Kidney (tissue), 22 donors: ENCODE measurements at places on chromosomes 7 and 10. TPM values are rescaled to one million over a fixed set of nuclear protein-coding genes. Genes with fewer than 3 reads are reported as not detected.
A peak's percentile ranks its signal among the peaks of the same experiment; 100 is the strongest.

The ADAM22 gene
- polyA plus RNA-seq = 2.2 TPM

GRCh38 chr10:100864978-100865377 lies 47.8 kb upstream of the SLF2 start:
- DNase-seq = no peak

The FAM13C gene
- 1.5 TPM for polyA plus RNA-seq

- no peak for DNase-seq
Measured at GRCh38 chr10:130816116-130816901, 495.2 kb downstream of the TCERG1L start.

DNA sequence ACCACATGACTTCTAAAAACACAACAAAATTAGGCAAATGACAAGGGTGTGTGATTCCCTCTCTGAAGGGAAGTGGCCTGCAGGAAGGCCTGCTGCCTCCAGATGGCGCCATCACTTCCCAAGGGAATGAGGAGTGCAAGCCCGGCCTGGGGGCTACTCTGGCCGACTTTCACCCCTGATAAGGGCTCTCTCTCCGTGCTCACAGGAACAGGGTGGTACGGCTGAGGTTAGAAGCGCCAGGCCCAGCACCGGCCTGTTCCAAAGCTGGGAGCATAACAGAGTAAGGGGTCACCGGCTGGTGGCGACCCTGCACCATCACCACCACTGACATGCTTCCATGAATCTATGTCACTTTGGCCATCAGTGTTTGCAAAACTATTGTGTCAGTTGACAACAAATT lies 13.1 kb downstream of the RBP3 start:
- DNase-seq = peak; percentile 48

DNA sequence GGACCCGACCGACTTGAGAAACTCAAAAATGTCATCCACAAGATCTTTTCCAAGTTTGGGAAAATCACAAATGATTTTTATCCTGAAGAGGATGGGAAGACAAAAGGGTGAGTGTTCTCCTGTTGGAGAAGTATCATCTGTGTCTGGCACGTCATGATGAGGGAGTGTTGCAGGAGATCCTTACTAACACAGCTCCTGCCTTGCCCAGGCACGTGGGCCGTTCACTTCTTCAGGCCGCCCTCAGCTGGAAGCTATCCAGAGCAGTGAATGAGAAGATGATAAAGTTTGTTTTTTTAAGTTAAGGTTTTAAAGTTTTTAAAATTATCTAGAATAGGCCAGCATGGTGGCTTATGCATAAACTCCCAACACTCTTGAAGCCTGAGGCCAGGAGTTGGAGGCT lies 6.2 kb downstream of the EIF3B start:
- DNase-seq = no peak

The FAM25C gene
- polyA plus RNA-seq = not detected

DNA sequence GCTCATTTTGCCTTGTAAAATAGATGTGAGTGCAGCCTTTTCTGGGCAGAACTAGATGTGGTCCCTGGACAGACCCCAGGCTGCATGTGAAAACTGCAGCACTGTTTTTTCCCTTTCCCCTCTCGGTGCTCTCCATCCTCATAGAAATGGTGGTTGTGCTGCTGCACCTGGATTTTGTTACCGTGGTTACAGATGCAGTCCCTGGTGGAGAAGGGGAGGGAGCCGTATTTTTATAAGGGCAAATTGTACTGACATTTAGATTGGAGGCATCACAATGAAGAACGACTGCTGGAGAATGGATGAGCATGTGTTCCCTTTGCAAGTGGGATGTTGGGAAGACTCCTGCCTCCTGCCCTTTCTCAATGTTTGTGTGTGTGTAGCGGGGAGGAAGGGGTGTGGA lies 469.9 kb downstream of the CCSER2 start:
- DNase-seq = no peak

The SAMD9L gene
- 4.5 TPM for polyA plus RNA-seq

GRCh38 chr7:10156972-10157371 lies 816.7 kb upstream of the PHF14 start:
- DNase-seq = no peak

DNA sequence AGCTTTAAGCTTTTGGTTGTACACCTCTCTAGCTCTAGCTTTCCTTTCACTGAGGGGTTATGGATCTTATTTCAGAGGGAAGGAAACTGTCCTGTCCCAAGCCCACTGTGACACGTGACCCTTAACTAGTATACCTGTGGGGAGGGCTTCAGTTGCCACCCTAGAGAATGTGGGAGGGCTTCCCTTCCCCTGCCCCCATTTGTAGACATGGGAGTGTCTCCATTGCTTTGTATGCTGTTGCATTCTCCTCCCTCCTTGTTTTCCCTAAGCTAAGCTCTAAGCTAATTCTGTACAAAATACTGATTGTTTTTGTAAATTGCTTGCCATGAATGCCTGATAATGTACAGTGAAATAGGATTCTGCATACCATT lies 11.2 kb downstream of the LUC7L2 start:
- no peak for DNase-seq

DNA sequence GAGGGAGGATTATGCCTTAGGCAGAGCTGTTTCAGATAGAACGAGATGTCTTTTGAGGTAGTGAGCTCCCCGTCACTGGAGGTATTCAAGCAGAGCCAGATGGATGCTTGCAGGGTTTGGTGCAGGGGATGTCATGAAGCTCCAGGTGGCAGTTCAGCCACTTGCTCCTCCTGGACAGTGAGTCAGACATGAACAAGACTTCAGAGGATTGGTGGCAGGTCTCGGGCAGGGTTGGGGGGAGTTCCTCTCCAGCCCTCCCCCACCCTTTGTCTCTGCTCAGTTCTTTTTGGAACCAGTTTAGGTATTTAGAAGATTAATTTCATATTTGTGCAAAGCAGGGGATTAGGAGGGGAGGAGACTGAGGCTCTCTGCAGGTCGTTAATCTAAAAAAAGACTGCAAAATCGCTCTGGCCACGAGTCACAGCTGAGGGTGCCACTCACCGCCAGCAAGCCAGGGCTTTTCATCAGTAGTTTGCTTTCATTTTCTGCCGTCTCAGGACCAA lies 21.5 kb upstream of the MYL10 start:
- DNase-seq = no peak

- no peak for DNase-seq
Measured at GRCh38 chr10:79336739-79337138, 10.5 kb upstream of the PPIF start.

DNA sequence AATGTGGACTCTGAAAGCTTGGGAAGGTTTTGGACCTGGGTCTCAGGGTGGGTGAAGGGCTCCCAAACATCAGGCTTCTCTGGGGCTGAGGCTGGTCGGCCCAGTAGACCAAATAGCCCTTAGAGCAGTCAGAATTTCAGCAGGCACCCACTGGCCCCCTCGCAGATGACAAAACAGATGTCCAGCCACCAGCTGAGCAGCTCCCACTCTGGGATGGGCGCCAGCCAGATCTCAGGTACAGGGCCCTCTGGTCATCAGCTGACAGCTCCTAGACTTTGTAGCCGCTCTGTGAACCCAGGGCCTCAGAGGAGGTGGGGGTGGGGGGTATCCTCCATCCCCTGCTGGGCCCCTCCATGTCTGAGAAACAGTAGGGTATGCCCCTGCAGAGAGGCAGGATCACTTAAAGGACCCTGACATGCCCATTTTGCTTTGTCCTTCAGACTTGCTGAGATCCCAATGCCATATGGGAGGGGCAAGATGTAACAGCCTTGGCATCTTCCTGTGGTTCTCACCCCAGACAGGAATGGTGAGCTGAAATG lies 26.5 kb downstream of the HSPA12A start:
- DNase-seq = no peak

- peak; percentile 74 for DNase-seq
Measured at GRCh38 chr10:102676534-102677315, 32.4 kb downstream of the TRIM8 start.

DNA sequence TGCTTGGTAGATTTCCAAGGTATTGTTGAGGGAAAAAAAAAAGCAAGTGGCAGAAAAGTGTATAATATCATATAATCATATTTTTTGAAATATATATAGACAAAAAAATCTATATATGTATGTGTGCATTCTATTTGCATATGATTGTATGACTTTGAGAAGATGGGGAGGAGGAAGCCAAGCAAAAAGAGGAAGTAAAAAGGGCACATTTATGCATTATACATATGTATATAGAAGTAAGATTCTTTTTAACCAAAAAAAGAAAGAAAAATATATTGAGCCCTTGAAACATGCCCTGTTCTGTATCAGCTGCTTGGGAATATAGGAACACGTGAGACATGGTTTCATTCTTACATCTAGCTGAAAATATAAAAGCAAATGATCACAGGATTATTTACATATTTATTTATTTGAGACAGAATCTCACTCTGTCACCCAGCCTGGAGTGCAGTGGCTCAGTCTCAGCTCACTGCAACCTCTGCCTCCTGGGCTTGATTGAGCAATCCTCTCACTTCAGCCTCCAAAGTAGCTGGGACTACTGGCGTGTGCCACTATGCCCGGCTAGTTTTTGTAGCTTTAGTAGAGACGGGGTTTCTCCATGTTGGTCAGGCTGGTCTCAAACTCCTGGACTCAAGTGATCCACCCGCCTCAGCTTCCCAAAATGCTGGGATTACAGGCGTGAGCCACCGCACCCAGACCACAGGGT lies 18.0 kb upstream of the SLF2 start:
- DNase-seq = no peak

DNA sequence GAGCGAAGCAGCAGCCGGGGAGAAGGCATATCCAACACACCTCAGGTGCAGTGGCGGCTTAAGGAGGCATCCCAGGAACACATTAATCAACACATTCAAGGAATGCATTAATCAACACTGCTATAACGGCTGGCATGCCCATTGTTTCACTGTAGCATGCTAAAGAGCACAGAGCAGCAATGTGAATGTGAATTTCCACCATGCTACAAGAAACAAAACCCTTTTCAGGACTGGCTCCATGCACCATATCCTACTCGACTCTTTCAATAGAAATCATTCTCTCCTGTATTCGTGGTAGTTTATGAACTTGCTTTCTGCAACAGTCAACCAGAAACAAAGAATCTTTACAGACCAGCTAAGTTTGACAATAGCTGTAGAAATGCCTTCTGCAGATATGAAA lies 149.0 kb downstream of the NRCAM start:
- DNase-seq = no peak

The RBM17 gene
- 46.4 TPM for polyA plus RNA-seq

DNA sequence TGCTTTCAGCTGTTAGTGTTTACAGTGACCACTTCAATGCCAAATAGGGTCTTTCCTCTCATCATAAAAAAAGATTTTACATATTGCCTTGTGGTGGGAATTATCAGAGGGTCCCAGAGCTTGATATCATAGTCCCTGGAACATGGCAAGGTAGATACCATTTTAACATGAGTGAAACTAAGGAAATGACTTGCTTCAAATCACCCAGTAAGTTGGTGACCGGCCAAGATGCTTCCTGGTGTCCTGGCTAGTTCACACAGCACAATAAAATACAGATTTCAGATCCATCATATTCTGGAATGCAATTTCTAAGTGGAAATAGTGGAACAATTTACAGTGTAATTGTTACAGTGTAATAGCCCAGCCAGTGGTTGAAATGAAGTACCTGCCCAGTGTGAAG lies 36.6 kb downstream of the CNNM1 start:
- DNase-seq = no peak

The HOXA1 gene
- polyA plus RNA-seq = 1.1 TPM

The SLC13A4 gene
- polyA plus RNA-seq = not detected

The EVX1 gene
- 0.62 TPM for polyA plus RNA-seq

GRCh38 chr7:1940402-1940786 lies 270.3 kb downstream of the ELFN1 start:
- peak; percentile 44 for DNase-seq

DNA sequence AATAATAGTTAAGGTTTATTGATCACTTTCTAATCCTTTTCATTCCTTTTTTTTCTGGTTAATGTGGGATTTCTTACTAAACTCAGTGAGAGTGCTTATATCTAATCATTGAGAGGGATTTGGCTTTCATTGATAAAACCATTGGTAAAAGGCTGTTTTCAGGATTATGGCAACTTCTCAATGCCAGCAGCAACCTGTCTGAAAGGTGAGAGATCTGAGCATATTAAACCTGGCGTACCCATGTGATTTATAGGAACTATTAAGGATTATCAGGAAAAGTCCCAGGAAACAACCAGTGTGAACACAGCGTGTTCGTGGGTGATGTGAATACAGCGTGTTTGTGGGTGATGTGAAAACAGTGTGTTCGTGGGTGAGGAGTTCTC lies 65.9 kb downstream of the PDIA4 start:
- DNase-seq = no peak

The ANKRD1 gene
- 0.58 TPM for polyA plus RNA-seq

The GPR85 gene
- 0.65 TPM for polyA plus RNA-seq

GRCh38 chr7:156783864-156784263 lies 109.1 kb downstream of the LMBR1 start:
- DNase-seq = no peak

- DNase-seq = no peak
Measured at GRCh38 chr7:115274-115911, 77.0 kb upstream of the FAM20C start.

The MCMBP gene
- polyA plus RNA-seq = 21.3 TPM

DNA sequence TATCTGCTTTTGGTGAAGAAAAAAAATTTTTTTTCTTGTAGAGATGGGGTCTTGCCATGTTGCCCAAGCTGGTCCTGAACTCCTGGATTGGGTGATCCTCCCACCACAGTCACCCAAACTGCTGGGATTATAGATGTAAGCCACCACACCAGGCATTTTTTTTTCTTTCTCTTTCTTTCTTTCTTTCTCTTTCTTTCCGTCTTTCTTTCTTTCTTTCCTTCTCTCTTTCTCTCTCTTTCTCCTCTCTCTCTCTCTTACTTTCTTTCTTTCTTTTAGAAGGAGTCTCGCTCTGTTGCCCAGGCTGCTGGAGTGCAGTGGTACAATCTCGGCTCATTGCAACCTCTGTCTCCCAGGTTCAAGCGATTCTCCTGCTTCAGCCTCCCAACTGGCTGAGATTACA lies 3.5 kb upstream of the UBE2D4 start:
- no peak for DNase-seq

- DNase-seq = peak; percentile 68
Measured at GRCh38 chr7:120805636-120806388, 52.1 kb downstream of the TSPAN12 start.

- DNase-seq = no peak
Measured at GRCh38 chr7:155405399-155406318, 52.3 kb upstream of the EN2 start.

The SLIT1 gene
- 0.06 TPM for polyA plus RNA-seq

The PHYHIPL gene
- 19.2 TPM for polyA plus RNA-seq

DNA sequence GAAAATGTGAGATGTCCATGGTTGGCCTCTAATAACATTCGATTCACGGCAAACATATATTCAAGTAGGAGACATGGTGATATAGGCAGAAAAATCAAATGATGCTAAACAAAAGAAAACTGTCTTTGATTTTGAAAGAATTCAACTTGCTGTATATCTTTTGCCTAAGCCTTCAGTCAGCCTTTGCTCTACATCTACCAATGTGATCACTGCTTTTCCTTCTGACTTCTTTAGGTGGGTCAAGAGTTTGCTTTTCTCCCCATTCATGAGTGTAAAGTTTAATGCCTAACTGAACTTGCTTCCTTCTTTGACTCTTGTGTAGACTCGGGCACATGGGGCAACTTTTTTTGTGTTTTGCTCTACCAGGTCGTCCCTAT lies 417 bp upstream of the HIF1AN start:
- no peak for DNase-seq

- peak; percentile 43 for DNase-seq
Measured at GRCh38 chr10:127257395-127257794, 61.0 kb upstream of the INSYN2A start.
